T-helper 17 cell (primary cell): ENCODE measurements at places on chromosomes 2 and 18.

- DNase-seq = no peak
Measured at GRCh38 chr2:112163541-112163981, 25.4 kb downstream of the FBLN7 start.

DNA sequence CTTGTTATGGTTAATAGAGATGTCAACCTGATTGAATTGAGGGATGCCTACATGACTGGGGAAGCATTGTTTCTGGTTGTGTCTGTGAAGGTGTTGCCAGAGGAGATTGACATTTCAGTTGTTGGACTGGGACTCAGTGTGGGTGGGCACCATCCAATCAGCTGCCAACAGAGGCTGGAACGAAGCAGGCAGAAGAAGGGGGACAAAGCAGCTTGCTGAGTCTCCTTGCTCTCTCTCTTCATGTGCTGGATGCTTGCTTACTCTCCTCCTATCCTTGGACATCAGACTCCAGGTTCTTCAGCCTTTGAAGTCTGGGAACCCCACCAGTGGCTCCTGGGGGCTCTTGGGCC, 22.2 kb upstream of the SMAD4 start:
- DNase-seq = no peak

DNA sequence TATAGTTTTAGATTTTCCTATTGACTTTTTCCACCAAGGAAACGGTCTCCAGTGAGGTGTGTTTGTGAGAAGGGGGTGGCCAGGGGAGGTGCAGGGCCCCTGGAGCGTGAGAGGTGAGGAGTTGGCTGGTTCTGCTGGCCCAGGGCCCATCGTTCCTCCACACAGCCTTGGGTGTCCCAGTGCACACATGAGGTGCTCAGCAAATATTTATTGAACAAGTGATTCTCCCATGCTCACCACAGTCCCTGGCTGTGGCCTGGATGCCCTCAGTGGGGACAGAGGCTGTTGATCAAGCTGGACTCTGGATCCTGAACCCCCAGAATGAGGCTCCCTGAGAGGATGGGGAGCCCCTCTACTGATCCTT, 5.0 kb downstream of the HAAO start:
- no peak for DNase-seq

GRCh38 chr2:232422051-232422450, 15.4 kb downstream of the ALPG start:
- DNase-seq = no peak

DNA sequence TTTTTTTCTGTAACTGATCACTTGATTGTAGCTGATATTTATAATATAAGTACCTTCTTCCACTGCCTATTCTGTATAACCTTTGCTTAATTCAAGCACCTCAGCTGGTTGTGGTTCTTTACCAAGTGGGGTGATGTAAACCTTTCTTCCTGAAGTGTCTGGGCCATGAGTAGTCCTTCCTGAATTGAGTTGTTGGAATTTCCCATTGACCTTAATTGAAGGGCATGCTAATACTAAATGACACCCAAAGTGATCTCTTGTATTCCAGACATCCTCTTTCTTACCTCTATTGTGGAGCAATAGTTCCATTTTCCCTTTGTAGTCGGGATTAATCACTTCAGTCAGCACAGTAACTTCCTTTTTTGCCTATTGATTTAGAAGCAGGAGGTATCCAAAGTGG, 1496.8 kb upstream of the CELF4 start:
- no peak for DNase-seq

- no peak for DNase-seq
Measured at GRCh38 chr2:200416878-200417277, 93.0 kb downstream of the KCTD18 start.

GRCh38 chr2:67320861-67321587, 76.1 kb upstream of the ETAA1 start:
- DNase-seq = no peak

DNA sequence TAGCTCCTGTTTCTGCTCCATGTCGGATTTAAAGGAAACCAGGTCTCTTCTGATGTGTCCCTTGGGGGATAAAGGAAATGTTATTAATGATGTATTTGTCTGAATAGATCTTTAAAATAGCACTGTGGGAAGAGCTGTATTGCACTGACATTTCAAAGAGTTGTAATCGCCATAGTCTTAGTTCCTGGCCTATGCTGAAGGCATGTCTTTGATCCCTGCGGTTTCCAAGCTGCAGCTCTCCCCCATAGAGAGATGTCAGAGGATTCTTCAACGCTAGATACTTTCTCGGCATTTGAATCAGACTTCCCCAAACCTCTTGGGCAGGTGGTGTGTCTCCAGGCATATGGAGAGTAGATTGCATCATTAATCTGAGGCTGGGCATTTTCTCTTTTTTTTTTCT, 40.4 kb downstream of the NAT8 start:
- DNase-seq = no peak

- DNase-seq = no peak
Measured at GRCh38 chr2:38394041-38394440, 17.0 kb upstream of the ATL2 start.

GRCh38 chr2:28721601-28722191, 29.9 kb upstream of the PPP1CB start:
- no peak for DNase-seq

DNA sequence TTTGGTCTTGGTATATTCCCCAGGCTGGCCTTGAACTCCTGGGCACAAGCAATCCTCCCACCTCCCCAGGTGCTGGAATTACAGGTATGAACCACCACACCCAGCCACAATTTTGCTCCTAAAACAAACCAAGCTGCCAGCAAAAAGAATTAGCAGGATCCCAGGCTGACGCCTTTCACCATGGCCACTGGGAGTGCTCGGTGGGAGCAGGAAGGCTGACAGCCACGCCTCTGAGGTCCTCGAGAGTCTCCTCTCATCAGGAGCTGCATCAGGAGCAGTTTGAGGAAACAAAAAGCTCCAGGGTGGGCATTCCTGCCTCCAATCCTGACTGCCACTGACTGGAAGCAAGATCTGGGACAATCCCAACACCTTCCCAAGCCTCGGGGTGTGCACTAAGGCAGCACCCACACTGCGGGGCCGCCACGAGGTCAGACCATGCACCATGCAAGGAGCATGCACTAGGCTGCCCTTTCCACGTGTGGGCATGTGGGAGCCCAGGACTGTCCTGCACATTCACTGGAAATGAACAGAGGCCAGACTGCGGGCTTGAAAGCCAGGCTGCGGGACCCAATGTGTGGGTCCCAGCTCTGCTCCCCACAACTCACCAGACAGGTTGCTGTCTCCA, 51.4 kb downstream of the TFCP2L1 start:
- DNase-seq = no peak

GRCh38 chr18:4806331-4806730, 351.2 kb upstream of the DLGAP1 start:
- DNase-seq = no peak

- DNase-seq = no peak
Measured at GRCh38 chr2:8219631-8220355, 462.1 kb upstream of the ID2 start.

GRCh38 chr2:86000938-86001312, 104.8 kb downstream of the POLR1A start:
- no peak for DNase-seq

DNA sequence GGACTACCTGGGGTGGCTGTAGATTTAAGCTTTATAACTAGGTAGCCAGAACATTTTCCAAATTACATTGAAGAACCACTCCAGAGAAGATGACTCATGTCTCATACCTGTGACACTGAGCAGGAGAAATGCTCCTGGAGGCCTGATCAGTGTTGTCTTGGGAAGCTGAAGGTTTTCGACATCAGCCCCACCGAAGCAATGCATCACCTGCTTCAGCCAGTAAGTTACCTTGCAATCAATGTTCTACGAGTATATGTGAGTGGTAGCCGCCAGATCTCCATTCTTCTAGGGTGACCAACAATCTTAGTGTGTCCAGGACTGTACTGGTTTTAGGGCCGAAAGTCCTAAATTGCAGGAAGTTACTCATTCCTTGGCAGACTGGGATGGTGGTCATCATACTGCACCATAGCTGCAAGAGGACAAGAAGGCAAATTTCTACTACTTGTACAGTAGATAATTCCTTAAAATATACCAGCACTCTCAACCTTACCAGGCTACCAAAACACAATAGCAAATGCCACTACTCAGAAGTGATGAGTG, 109.3 kb upstream of the LINC00305 start:
- no peak for DNase-seq

DNA sequence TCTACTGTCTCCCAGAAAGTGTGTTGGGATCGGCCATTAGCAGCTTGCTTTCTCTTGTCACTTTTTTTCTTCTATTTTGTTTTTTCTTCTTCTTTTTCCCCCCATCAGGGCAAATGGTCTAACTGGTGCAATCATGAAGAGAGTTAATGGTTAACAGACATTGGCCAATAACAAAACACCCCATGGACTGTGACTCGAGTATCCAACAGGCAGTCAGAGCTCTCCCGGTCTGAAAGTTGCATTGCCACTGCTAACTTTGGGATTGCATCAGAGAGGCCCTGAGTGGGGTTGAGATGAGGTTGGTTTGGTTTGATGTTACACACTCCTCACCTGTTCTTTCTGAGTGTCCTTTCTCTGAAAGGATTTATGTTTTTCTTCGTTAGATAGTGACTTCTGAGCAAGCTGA, 12.9 kb upstream of the SNORC start:
- DNase-seq = no peak

DNA sequence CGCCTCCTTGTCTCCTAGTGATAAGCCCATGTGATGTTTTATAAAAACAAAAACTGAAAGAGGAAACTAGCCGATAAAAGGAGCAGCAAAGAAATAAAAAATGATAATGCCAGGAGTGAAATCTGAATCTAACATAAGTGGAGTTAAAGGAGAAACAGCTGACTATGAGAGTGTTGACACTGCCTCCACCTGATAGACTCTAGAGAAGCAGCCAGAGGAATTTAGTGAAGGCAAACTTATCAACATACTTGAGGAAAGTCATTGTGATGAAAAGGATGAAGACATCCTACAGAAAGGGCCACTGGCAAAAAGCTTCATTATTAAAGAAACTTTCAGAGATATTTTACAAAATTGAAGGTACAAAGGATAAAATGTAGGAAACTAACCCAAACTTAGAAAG, 1.9 kb downstream of the M1AP start:
- DNase-seq = no peak

GRCh38 chr2:102871707-102872106, 109.9 kb downstream of the TMEM182 start:
- no peak for DNase-seq

DNA sequence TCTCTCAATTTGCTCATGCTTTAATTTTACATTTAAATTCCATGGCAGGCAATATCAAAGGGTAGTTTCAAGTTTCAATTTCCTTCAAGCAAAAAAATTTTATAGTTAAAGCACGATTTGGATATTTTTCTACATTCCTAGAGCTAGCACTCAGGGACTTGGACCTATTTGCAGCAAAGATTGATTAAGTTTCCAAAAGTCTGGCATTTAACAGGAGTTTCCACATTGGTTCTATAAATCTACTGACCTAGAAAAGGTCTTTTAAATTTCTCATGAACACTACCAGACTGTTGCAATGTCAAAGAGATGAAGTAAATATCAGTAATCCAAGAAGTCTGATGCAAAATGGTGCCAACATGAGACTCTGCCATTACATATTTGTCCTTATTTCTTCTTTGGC, 253.7 kb upstream of the LINC00305 start:
- no peak for DNase-seq

DNA sequence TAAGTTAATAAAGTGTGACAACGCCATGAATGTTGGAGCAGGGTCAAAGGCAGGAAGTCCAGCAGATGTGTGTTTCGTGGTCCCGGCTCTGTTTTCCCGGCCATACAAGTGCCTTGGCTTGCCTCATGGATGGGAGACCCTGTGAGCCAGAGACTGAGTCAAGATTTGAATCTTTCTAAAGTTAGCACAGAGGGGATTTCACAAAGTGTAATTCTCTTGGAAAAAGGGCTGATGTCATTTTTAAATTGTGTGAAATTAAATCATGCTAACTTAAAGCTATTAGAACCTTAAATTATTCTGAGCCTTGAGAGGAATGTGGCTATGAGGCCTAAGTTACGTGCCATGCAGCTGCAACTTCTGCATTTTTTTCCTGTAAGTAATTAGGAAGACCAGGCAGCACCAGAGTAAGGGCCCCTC, 38.3 kb upstream of the RALBP1 start:
- no peak for DNase-seq

GRCh38 chr2:127569666-127570065, 34.2 kb downstream of the MYO7B start:
- DNase-seq = no peak

GRCh38 chr2:348361-348916, 60.5 kb upstream of the ALKAL2 start:
- no peak for DNase-seq

DNA sequence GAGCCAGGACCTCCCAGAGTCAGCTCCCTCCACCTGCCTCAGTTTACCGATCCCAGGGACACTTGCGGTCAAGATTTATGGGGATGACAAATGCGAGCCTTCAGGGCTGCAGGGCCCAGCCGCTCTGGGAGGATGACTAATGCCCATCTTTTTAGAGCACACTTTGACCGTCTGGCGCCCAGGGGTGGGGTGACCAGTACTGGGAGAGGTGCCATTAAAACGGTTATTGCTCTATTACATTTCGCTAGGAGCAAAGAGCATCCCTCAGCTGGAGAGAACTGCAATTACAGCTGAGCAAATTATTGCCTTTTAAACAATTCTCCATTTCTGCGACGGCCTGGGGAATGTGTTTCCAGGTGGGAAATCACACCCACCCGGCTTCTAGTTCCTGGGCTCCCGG, 42.6 kb upstream of the HPCAL1 start:
- no peak for DNase-seq

DNA sequence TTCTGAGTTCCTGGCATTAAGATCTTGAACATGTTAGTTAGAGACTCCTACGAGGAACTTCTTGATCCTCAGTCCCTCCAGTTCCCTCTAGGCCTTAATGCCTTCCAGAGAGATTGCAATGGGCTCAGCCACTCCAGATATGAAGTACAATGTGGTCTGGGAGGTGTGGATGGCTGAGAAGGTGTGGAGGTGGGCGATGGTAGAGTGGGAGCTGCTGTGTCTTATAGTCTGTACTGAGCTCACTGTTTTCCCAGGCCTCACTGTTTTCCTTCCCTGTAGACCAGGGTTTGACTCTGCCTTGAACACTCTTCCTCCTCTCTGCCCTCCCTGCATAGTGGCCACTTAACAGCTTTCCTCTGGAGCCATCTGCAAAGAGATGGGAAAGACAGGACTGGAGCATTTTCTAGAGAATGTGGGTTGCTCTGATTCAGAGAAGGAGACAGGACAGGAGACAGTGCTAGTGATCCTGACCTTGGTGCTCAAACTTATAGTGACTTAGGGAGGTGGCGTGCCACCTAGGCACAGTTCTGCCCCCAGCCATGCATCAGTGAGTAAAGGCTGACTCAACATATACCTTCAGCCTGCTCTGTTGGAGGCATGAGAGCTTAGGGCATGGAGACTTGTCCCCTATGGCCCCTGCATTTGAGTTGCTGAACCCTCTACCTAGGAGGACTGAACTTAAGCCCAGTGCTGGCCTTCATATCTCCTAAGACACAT, 129.7 kb downstream of the TDRD15 start:
- no peak for DNase-seq
